ENCODE measurements at places on chromosomes 13 and 19.

DNA sequence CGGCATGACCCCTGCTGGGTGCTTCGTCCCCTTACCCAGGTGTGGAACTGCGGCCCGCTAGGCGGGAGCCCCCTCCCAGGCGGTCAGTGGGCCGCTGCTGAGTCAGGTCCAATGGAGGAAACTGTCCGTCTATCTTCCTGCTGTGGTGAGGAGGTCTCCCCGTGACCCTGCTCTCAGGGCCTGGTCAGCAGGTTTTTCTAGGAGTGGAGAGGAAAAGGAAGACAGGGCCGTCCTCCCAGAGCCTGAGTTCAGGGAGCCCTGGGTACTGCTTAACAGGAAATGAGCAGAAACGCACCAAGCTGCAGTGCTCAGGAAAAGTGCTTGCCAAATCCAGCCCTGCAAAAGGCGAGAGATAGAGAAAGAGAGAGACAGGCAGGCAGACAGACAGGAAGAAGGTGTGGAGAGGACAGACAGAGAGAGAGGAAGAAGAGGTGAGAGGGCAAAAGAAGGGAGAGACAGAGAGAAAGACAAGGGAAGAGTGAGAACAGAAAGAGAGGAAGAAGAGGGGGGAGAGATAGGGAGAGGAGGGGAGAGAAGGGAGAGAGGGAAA, 10.3 kb downstream of the SH3GL1 start:
- no peak for DNase-seq

DNA sequence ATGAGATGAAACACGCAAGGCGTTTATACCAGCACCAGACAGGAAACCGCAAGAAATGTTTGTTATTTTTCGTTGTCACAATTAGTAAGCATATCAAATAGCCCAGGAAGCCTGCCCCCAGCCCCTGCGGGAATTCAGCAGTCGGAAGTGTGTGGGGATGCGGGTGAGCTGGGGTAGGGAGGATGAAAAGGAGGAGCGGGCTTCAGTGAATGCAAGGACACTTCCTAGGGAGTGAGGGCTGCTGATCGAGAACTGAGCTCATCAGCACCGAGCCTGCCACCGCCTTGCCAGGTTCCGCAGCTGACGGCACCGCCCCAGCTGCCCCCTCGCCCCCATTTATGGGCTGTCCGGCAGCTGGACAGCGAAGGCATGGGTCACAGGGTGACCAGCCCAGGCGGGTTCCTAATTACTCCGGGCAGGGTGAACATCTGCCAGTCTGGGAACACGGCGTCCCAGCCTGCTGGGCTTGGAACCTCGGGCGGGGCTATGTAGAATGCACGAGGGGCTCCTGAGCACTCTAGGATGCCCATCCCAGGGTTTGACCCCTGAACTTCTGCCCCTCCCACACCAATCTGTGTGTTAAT, 1.6 kb upstream of the BEST2 start:
- no peak for DNase-seq

GRCh38 chr19:12611361-12611699, 610 bp downstream of the ZNF791 start:
- no peak for DNase-seq

DNA sequence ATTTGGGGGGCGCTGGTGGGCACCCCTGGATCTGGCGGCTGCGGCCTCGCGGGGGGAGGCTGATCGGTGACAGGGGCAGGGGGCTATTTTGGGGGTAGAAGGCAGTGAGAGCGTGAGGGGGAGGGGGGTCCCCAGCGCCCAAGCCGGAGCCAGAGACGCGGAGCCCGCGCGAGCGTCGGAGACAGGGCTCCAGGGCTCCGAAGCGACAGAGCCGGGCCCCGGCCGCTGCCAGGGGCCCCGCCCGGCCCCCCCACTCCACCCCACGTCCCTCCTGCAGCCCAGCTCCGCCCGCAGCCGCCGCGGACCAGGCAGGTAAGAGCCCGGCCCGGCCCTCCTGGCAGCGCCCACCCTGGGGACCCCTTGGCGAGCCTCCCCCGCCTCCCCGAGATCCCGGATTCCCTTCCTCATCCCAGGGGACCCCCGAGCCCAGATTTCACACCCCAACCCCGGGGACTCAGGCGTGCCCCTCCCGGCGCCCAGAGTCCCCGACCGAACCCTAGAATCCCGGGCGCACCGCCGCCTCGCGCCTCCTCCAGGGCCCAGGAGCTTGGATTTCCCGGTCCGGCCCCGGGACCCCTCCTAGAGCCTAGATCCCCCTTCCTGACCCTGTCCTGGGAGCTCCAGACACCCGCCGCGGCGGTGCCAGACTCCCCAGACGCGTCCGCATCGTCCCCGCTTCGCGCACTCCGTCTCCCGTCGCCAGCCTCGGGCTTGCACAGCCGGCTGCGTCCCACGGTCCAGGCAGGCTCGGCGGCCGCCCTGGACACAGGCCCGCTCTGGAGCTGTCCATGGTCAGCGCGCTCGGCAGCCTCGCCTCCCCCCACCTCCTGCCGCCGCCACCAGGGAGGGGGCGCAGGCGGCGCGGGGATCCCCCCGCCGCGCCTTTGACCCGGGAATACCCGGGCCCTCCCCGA, at the start of gene PPFIA3:
Gene PPFIA3, plus strand, starts transcription at position 134 of the 914 bp plus-strand sequence. CDS start 8,330 bp downstream, outside the sequence.
- no peak for DNase-seq

DNA sequence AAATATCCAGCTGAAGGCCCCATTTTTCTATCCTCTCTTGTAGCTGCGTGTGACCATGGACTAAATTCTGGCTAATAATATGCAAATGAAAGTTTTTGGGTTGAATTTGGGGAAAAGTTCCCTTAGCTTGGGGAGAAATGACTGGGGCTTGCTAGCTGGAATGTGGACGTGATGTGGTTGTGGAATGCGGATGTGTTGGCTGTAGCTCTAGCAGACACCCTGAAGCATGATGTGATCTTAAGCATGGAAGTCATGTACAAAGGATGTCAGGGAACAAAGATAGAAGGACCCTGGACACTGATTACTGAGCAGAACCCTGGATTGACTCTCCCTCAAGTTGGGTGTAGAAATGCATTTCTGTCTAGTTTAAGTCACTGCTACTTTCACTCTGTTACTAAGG, 25.4 kb upstream of the SCEL start:
- no peak for DNase-seq

DNA sequence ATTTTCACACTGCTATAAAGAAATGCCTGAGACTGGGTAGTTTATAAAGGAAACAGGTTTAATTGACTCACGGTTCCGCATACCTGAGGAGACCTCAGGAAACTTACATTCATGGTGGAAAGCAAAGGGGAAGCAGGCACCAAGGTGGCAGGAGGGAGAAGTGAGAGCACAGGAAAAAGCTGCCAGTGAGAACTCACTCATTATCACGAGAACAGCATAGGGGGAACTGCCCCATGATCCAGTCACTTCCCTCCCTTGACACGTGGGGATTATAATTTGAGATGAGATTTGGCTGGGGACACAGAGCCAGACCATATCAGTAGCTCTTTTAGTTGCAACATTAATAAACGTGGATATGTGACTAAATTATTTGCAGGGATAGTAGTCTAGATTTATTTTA, 4.3 kb upstream of the KCTD4 start:
- no peak for DNase-seq
